Stimulated activated CD8-positive, alpha-beta memory T cell treated with anti-CD3 and anti-CD28 coated beads, Interleukin-15, amount 100 ng/mL, for 1 hour (primary cell): ENCODE measurements at places on chromosomes 2 and 18.

DNA sequence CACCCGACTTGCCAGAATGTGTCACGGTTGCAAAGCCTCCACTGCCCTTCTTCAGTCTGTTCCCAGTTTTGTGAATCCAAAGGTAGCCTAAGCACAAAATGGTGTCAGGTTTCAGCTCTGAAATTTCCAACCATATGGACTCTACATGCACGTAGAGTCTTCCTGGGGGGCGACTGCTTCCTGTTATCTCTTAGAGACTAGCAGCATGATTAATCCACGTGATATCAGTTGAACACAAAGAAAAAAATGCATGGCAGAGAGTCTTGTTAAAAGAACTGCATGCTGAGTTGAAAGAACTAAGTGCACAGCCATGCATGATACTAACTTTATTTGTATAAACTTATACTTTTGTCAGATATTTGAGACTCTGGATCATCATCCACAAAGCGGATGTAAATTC is 404.4 kb downstream of the SOCS6 start:
- DNase-seq = no peak

DNA sequence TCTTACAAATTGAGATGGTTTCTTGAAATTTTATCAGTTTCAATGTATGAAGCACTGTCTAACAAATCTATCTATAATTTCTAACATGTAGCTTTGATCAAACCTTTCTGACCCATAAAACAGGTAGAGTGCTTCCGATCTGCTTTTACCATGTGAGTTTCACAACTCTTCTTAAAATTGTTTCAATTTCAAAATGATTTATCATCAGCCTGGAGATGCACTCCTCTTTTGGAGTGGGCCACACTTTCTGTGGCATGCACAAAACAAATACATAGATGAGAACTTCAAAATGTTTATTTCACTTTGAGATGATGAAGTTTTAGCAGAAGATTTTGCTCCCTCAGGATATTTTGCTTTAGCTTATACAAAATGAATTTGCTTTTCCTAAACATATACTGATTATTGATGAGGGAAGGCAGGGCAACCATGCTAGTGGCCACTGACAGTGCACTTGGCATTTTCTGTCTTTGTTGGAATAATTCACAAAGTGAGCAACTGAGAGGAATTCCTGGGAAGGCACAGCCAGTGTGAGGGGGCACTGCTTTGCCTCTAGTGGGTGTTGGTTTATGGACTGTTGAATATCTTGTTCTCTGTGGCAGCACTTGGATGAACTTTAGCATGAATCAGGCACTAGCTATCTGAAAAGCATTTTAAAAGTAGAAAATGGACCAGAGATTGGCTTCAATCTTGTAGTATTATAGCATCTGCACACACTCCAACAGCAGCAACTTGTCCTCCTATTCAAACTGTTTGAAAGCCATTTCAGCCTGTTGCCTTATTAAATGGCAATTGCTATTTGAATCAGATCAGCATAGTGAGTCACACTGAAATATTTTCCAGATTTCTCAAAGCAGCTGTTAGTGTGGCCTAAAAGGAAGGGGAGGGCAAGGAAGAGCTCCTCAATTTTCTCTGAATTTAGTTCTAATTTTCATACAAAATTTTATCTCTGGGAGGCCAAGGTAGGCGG is 193.2 kb downstream of the CCDC85A start:
- DNase-seq = no peak

GRCh38 chr2:240578110-240578450 is 8.5 kb upstream of the CAPN10 start:
- DNase-seq = no peak

DNA sequence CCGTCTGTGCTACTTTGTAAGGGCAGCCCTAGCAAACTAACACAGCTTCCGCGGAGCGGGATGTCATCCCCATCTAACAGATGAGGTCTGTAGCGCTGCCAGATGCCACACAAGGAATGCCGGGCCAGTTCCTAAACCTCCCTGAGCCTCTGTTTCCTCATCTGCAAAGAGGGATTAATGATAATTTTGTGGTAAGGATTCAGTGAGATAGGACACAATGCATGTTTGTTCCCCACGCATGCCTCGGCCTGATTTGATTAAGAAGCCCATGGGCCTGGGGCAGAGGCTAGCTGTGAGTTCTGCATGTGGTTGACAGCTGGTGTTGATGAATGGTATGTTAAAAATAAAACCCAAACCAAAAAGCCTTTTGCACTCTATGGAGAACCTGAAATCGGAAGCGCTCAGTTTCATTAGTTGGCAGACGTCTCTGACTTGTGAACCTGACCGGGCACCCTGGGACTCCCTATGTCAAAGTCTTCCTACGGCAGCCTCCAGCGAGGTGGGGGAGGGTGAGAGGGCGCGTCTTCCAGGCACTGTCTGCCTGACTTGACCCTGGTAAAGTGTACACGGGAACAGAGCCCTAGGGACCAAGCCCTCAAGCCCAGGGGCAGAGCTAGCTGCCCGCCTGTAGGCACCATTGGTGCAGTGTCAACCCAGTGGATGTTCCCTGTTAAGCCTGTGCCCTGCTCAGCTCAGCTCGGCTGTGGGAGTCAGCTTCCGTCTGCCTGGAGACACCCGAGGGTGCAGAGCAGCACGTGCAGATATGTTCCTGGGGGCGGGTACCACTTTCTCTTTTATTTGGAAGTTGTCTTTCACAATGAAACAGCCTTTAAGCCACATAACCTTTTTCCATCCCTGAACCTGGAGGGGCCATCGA is 14.8 kb upstream of the INHBB start:
- DNase-seq = no peak

GRCh38 chr2:236762628-236763027 is 193.0 kb downstream of the ACKR3 start:
- DNase-seq = no peak

DNA sequence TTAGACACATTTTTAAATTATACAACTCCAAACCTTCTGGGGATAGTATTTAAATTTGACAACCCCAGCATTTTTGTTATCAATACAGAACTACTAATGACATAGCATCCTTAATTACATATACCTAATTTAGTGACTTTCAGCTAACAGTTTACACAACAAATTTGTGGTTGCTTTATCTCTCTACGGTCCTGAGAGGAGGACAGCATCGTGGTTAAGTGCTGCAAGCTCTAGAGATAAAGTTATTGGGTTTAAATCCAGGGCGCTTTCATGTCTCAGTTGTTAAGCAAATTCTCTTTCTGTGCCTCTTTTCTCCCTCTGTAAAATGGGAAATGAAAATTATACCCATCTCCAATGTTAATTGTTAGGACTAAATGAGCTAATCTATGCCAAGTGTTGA is 129.3 kb downstream of the METTL4 start:
- no peak for DNase-seq

DNA sequence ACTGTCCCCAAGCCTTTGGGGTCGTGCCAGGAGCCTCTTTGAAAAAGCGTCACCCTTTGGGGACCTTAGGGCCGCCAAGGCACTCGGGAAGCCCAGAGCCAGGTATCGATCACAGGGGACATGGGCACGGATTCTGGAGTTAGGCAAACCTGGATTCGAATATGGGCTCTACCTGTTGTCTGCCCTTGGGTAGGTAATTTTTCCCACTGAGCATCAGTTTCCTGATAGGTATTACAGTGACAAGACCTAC is 9.3 kb downstream of the TMEM198 start:
- no peak for DNase-seq
